ENCODE measurements at places on chromosomes 1 and 21.

GRCh38 chr1:223543560-223543959 is 121.9 kb downstream of the CAPN8 start:
- no peak for DNase-seq

DNA sequence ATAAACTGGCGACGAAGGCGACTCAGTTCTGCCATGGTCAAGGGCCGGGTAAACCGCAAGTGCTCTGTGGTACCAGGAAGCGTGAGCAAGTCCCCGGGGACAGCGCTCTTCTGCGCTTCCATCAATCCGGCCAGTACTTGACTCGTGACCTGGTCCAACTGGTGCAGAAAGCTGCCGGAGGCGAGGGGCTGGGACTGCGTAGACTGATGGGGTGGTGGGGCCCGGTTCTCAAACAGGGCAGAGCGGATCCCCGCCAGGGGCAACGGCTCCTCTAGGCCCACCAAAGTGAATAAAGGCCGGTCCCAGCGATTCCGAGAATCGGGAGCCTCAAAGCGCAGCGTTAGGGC is 852 bp downstream of the KTI12 start:
- DNase-seq, result no peak

GRCh38 chr1:182169203-182169602 is 107.7 kb upstream of the ZNF648 start:
- no peak for DNase-seq

DNA sequence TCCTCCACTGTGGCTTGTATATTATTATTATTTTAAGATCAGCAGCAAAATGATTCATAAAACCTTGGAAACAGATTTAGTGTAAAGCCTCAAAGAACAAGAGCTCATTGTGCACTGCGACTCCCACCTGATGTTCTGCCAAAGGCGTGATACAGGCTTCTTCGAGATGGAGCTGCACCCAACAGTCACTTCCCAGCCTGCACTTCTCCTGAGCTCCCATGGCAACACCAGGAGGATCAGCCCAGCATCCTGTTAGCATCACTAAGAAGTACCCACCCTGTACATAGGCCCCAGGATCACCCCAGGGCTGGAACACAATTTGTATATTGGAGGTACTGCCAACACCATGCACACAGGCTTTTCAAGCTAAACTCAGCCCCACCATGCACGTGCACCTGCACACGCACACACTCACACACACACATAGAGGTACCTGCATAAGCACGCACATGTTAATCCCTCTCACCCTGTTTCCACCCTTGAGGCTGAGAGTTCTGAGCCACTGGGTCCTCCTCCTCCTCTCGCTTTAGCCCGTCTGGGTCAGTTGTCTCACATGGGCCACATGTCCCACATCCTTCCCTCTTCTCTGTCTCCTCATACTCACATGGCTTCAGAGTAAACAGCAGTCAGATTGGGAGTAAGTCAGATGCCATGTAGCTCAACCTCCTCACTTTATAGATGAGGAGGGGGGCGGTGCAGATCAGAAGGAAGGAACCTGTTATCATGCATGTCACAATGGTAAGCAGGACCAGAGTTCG is 281.9 kb upstream of the POU3F1 start:
- no peak for DNase-seq

DNA sequence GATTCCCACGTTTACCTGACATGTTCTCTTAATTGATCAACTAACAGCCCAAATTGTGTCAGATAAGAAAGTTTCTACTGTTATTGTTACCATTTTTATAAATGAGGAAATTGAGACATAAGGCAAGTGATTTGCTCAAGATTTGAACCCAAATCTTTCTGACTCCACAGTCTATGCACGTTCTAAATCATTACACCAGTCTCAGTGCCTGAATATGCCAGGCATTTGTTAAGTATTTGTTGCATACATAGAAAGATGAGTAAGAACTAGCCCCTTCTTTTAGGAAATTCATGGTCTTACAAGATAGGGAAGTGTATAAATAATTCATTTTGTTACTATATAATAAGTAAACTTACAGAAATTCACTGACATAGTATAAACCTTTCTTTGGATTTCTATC is 7.1 kb upstream of the CD101 start:
- DNase-seq, result no peak

DNA sequence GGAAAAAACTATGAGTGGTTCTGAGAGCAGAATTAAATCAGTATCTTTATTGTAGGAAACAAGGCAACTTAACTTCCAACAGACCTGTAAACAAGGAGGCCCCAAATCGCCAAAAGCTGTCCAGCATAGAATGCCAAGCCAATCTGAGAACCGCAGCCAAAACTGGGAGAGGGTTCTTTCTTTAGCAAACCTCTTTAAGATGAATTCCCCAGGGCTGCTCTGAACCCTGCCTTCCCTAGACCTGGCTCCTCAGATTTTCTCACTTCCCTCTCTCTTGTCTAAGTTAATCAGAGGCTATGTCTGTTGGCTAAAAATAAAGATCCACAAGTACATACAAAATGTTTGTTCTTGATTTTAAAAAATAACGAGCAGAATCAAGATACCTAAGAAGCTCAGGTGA is 141.4 kb downstream of the SMYD3 start:
- no peak for DNase-seq

DNA sequence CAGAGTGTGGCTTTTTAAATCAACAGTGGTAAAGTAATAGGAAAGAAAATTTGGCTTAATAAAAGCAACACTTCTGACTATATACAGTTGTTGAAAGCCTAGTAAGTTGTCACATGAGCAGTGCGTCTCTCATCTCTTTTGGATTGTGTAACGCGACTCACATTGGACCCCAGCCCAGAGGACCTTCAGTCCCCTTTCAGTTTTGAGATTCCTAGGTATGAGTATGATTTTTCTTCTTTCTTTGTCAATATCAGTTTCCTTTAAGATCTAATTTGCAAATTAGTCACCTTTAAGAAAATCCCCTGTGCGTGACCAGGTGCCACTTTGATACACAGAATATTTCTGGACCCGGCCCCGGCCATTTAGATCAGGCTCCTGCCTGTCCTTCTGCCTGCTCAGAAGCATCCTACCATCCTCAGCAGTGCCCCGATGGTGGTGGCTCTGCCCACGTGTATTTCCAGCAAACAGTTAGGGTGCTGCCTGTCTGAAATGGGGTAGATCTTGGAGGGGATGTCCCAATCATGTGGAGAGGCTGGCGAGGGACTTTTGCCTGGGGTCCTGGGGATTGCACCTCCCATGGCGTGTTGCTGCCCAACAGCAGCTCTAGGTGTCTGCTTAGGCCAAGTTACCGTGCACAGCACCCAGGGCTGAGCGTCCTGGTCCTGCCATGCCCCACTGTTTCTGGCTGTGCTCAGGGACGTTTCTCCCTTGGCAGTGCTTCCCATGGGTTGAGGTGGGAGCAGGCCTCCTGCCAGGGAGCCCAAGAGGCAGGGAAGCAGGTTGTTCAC is 21.1 kb downstream of the SNAP47 start:
- no peak for DNase-seq

DNA sequence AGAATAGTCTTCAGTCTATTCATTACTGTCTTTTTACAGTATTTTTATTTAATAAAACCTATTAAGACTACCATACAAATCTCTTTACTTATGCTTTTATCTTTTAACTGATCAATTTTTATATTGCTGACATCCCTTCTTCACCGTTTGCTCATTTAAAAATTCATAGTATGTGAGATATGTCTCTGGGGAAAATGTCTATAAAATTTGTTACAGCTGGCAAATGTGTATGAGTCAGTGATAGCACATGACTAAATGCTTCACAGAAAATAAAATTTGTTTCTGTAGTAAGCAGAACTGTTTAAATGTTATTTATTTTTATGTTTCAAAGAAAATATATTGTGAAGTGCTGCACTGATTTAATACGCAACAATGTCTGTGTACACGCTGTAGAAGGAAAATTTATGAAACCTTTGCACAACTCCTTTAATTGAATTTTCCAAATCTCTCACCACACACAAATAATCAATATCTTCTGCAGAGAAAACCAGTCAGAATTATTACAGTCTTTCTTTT is 74.2 kb downstream of the ITGB3BP start:
- DNase-seq, result peak; percentile 29

- DNase-seq, result no peak
Observed at GRCh38 chr1:12505231-12505630, 112.8 kb downstream of the DHRS3 start.

DNA sequence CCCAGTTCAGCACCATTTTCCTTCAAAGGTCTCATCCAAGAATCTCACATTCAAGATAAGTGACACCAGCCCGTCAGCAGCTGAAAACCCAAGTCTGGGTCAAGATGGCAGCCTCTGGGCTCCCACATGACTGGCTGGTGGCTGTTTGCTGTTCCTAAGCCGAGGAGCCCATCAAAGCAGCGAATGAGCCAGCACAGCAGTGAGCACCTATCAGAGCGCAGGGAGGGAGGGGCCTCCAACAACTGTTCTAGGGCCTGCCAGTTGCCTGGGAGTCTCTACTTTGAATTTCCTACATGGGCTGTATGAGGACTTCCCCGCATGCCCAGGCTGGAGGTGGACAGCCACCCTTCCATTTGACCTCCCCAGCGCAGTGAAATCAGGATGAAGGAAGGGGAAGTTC is 102.7 kb downstream of the ADARB1 start:
- no peak for DNase-seq

DNA sequence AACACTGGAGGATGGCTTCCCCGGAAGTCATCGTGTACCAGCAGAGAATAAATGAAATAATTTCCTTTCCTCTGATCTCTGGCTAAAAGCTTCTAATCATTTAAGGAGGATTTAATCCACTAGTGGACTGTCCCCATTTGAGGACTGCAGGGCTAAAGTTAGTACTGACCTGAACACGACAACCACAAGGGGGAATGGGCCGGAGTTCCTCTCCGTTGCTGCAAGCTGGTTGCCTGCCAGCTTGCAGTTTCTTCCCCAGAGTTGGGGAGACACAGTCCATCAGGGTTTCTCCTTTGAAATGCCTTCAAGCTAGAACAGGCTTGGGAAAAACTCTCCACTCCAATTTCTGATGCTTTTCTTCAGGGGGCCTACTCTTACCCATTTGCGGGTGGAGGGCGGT is 35.5 kb upstream of the NPL start:
- DNase-seq, result no peak

GRCh38 chr1:13808729-13809131 is 108.7 kb downstream of the PRDM2 start:
- DNase-seq, result no peak

GRCh38 chr1:55690366-55690765 is 475.2 kb upstream of the USP24 start:
- DNase-seq, result no peak

GRCh38 chr21:14487490-14488432 is 58.4 kb downstream of the SAMSN1 start:
- DNase-seq, result no peak

GRCh38 chr1:4395676-4396075 is 258.7 kb upstream of the AJAP1 start:
- DNase-seq, result no peak

- no peak for DNase-seq
Observed at GRCh38 chr1:72006092-72006491, 276.2 kb downstream of the NEGR1 start.

DNA sequence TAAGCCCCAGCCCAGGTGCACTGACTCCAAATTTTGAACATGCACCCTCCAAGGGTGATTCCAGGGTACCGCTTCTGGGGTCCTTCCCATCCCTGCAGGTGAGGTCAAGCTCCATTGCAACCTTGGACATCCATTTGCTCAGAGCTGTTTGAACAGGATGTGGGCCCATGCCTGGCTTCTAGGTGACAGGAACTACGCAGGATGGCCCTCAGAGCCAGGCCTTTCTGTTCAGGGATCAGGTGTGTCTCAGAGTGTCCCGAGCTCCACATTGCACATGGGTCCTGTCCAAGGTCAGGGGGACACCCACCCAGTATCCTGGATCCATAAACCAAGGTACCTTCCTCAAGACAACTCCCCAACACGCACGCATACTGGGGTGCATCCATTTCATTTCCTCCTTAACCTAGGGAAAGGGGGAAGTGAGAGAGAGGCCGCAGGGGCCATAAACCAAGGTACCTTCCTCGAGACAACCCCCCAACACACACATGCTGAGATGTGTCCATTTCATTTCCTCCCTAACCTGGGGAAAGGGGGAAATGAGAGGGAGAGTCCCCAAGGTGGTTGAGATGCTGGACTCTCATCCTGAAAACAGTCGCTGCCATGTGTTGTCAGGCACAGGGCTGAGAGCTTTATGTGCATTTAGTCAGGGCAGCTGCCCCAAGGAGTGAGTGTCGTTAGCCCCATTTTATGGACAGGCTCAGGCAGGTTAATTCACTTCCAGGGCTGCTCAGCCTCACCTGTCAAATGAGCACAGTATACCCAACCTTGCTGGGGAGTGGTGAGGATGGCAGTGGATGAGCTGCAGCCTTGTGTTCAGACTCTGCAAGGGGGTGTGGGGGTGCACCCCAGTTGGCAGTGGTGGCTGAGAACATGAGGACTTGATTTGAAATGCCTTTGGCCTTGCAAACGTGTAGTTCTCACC is 2.1 kb downstream of the SLC66A1 start:
- no peak for DNase-seq

GRCh38 chr1:68281946-68282615 is 49.8 kb upstream of the WLS start:
- no peak for DNase-seq

- no peak for DNase-seq
Observed at GRCh38 chr1:4894566-4894965, 240.2 kb downstream of the AJAP1 start.

GRCh38 chr1:235351898-235352297 is 15.3 kb upstream of the TBCE start:
- no peak for DNase-seq

GRCh38 chr1:2965676-2966075 is 55.6 kb upstream of the ACTRT2 start:
- no peak for DNase-seq

- no peak for DNase-seq
Observed at GRCh38 chr1:12368646-12369045, 138.8 kb downstream of the VPS13D start.

DNA sequence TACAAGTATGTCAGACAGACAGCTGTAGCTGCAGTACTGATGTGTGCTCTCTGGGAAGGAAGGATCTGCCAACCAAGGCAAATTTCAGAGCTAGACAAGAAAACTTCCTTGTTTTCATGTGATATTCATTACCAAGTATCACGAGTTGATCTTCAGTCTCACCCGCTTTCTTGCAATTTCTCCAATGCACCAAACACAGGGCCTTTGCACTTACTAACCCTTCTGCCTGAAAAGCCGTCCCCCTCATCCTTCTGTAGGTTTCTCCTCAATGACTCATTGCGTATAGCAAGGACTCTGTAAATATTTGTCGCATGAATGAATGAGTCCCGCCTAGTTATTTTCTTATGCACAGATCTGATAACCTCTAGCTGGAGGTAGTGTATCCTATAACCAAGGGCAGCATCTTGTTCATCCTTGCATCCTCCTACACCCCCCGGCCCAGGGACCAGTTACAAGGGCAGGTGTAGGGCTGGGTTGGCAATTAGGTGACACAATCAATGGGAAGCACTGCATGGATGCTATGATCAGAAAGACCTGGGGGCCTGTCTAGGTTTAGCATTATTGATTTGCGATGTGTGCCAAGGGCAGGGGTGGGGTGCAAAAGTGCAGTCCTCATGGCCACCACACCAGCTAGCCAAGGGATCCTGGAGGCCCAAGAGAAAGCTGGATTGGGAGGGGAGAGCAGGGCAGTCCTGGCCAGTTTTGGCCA is 51.4 kb upstream of the GPR157 start:
- DNase-seq, result no peak
